ENCODE measurements at places on chromosomes 5 and 9. TPM values are rescaled to one million over a fixed set of nuclear protein-coding genes. Genes with fewer than 3 reads are reported as not detected.

GRCh38 chr5:96196890-96197289 is 235.2 kb upstream of the ELL2 start:
- no peak for DNase-seq

The CDKN2A gene
- total RNA-seq, result 0.57 TPM

The STC2 gene
- total RNA-seq, result 38.5 TPM

- no peak for DNase-seq
Measured at GRCh38 chr9:33782395-33783152, 12.8 kb upstream of the PRSS3 start.

DNA sequence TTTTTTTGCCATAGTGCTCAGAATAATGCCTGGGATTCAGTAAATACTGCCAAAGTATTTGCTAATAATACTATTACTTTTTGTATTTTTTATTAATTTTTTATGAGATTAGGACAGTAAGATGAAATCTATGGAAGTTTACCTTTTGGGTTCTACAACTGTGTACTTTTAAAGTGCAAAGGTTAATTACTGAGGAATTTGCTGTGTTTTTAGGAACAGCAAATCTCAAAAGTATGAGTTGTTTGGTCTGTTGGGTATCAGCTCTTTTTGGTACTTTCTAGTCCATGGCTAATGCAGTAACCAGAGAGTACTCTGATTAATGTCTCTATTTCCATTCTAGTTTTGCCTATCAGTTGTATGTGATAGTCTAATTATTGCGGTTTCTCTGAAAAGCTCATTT is 5.1 kb downstream of the HSPA4 start:
- no peak for DNase-seq

GRCh38 chr5:151079838-151080612 is 809 bp downstream of the TNIP1 start:
- DNase-seq, result no peak

The TXNDC8 gene
- not detected for total RNA-seq

- no peak for DNase-seq
Measured at GRCh38 chr5:127590156-127590722, 58.6 kb upstream of the CTXN3 start.

GRCh38 chr9:128145536-128145935 is 3.7 kb upstream of the LCN2 start:
- DNase-seq, result no peak

The PCDHA12 gene
- total RNA-seq, result 10.7 TPM
